ENCODE measurements at places on chromosomes 6 and 20.

DNA sequence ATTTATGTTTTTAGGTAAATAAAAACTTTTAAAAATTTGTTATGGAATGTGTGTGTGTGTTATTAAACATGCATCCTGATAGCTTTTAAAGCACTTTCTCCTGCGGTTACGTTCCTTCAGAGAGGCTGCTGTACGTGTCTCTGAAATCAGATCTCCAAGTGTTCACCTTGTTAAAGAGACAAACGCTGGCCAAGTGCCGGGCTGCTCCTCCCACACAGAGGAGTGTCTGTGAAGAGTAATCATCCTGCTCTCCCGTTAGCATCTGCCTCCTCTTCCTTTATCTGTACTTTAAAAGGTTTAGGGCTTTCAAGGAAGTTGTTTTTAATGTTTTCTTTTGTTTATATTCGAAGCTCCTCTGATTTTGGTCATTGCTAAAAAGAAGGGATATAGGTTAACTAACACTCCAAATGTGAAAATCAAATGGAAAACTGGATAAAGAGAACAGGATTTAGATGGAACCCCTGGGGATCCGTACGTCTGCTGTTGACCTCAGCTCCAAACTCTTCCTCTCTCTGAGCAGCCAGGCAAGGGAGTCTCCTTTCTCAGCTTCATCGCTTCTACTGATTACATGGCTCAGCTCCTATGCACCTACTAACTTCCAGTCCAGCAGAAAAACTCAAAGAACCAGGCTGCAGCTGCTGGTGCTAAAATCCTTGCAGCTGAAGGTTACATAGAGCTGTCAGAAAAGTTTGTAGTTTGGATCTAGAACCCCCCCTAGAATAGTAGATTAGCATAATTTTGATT, 20.0 kb downstream of the IRF4 start:
- DNase-seq: no peak

DNA sequence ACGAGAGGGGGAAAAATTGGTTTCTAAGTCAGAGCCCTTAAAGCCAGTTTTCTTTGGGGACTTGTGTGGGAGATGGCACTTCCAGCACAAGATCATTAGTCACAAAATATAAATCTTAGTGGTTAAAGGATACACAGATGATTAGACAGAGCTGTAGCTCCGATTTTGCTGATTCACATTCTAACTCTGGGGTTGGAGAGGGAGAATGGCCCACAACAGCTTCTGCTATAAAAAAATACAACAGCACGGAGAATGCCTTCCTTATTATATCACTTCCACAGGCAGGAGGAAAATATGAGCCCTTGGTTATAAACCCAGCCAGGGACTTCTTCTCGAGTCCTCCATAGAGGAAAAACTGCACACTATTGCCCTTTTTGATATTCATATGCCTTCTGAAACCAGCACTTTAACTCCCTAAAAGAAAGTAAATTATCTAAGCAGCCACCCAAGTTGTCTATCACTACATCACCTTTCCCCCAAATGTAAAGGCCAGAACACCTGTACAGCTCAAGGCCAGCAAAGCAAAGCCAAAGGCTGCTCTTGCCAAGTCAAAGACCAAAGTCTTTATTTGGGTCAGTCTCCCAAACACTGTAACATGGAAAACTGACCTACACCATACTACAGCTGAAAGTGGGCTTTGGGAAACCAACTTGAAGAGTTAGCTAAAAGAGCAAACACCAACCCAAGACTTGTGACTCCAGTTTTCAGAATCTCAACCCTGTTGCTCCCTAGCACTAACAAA, 10.4 kb downstream of the MRPL14 start:
- DNase-seq: no peak

DNA sequence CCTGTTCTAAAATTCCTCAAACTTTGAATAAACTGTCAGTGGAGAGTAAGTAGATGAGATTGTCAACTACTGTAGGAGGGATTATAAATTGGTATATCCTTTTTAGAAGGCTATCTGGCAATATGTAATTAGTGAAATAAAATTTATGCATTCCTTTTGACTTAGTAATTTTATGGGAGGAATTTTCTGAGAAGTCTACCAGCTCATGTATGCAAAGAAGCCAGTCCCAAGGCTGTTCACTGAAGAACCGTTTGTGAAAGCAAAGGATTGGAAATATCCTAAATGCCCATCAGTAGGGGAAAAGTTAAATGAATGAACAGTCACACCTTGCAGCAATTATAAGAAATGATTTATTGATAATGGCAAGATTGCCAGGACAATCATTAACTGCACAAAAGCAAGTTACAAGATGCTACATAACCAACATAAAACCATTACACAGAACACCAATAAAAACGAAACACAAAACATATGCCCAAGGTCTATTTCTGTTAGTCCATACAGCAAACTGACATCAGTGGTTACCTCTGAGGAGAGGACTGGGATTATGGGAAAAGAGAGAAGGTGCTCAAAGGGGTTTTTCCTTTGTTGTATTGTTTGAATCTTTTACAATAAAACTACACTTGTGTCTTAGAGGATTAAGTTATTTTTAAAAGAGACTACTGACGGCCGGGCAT, 4.6 kb upstream of the DSTN start:
- no peak for DNase-seq

DNA sequence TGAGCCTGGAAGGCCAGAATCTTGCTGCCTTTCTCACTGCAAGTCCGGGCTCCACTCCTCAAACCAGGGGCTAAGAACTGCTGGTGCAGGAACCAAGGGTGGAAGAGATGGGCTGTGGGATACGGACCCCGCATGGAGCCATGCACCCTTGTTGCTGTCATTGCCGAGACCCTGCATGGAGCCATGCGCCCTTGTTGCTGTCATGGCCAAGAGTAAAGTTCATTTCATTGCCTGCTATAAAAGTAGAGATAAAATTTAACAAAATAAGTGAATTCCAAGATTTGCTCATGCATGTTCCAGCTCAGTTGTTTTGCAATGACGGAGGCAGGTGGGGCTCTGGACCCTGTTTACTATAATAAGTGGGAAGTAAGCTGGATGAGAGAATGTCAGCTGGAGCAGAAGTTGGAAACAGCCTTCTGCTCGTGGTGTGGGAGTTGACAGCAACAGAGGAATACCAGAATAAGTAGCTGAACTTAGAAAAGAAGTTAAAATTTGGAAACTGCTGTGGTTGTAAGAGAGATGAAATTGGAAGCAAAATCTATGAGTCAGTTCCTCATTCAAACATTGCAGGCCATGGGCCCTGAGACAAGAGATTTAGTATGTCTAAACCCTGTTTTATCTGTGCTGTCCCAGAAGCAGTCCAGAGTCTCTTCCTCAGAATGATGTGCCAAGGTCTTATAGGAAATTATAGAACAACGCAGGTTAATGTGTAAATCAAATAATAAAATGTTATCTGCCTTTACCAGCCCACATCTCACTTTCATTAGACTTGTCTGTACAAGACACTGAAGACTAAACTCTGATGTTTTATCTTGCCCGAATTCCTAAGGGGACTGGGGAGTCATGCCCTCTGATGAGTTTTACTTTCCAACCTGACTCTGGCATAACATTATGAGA, 15.8 kb upstream of the THBS2 start:
- DNase-seq: no peak

DNA sequence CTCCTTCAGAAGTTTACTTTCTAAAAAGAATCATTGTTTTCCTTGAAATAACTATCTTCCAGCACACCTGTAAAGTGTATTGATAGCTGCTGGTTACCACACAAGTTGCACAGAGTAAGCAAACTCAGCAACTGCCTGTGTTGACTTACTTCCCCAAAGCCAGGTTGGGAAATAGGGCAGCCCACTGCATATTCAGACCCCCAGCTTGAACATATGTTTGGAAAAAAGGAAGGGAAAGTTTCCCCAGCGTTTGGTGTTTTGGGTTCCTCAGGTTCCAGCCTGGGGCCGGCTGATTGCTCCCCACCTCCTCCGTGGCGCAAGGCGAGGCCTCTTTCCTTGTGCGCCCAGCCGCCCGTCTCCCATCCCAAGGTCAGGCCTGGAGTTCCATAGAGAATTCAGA, 70.1 kb upstream of the QKI start:
- DNase-seq: no peak

All from naive thymus-derived CD8-positive, alpha-beta T cell (primary cell).